ENCODE measurements at places on chromosomes 6 and 20.

DNA sequence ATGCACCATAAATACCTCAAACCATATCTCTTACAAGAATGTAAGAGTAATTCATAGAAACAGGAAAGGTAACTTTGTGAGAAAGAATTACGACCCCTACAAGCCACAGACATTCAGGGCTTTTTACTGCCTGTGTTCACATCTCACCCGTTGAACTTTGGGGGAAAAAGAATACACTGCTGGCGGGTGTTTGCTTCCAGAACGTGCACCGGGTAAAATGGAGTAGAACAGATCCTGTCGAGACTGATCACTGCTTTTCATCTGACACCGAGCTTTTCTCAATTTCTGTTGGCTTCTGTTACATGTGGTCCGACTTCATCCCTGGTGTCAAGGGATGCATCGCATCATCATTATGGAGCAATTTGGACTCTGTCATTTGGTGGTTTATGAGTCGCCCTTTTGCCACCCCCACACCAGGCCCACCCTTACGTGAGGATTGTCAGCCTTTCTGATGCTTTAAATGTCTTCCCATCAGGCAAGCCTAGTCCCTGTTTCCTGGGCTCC, 219.2 kb upstream of the ZFP64 start:
- no peak for DNase-seq

DNA sequence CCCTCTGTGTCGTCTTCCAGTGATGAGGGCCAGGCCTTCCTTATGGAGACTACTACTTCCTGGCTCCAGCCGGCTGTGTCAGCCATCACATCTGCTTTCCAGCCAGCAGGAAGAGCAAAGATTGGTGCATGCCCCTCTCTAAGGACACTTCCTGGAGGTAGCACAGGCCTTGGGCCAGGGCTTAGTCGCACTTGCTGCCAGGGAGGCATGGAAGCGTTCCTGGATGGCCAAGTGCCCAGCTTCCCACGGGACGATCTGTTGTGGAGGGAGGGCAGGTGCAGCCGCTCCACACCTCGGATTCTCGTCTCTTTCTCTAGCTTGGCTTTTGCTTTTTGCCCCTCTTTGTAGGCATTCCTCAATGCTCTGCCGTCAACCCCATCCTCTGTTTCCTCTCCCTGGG, 11.9 kb downstream of the ERMARD start:
- no peak for DNase-seq

GRCh38 chr6:168060521-168060931, 18.5 kb downstream of the FRMD1 start:
- no peak for DNase-seq

DNA sequence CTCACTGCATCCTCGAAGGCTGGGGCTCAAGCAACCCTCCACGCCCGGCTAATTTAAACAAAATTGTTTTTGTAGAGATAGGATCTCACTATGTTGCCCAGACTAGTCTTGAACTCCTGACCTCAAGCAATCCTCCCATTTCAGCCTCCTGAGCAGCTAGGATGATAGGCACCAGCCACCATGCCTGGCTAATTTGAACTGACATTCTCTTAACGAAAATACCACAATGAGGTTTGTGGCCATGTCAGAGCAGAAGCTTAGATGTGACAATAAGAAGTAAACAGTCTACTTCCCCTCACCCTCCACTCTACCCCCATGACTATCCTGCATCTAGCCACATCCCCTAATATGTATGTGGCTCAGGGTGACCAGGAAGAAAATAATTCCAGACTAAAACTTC, 74.8 kb upstream of the PLCB4 start:
- no peak for DNase-seq

- DNase-seq = no peak
Measured at GRCh38 chr20:37837924-37838323, 65.0 kb upstream of the VSTM2L start.
